Erythroblast (primary cell): ENCODE measurements at places on chromosomes 13 and 19.

- no peak for DNase-seq
These were observed 7.0 kb downstream of the SERP2 start for GRCh38 chr13:44380404-44381165.

DNA sequence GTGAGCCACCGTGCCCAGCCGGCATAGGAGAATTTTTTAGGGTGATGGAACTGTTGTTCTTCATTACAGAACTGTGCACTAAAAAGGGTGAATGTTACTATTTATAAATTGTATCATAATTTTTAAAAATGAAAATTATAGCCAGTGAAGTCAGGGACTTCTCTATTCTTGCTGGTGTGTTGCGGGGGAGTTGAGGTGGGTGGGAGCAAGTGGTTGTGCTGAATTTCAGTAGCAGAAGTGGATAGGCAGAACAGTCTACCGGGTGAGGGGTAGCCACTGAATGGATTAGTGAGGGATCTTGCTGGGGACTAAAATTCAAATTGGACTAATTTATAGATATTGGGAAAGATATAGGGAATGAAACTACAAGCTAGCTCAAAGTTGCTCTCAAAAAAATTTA is 74.0 kb downstream of the CAB39L start:
- no peak for DNase-seq

GRCh38 chr19:10338940-10339339 is 484 bp downstream of the ICAM3 start:
- DNase-seq: no peak

- no peak for DNase-seq
These were observed 151.0 kb downstream of the DPF1 start for GRCh38 chr19:38072776-38073750.

DNA sequence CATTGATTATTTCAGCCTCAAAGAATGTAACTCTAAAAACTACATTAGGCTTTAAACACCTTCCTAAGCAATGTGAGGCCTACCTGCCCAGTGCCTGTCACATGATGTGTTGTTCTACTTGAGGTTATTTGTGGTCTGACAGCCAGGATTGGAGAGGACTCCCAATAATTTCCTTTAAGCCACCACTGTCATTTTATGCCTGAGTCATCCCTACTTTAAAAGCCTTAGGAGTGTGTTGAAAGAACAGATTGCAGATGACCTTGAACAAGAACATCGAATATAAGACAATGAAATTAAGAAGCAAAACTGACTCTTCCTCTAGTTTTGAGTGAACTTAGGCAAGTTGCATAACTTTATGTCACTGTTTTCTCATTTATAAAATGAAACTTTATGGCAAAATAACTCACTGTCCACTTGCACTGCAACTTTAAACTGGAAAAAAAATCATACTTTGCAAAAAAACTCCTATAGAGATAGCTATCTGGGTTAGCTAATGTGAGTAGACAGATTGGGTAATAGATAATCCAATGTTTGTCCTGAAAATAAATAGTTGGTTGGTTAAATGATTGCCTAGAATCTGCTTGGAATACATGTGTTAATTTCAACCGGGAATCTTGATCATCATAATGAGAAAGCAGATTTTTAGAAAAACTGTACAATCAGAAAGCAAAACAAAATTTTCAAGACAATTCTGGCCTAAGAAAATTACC is 361.2 kb downstream of the SUCLA2 start:
- DNase-seq: no peak

DNA sequence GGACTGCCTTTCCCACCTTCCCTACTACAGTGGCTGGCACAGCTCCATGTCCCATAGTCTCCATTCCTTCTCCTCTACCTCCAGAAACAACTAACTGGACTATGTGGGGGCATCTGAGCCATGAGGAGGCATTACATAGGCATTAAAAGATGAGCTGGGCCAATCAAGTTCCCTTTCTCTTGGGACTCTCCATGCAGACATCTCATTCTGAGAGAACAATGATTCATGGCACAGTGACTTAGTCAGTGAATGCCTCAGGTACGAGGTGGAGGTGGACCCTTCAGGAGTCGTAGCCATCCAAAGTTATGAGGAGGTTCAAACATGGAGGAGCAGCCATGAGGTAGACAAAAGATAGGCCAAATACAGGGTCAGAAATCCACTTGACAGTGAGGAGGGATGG is 70.0 kb downstream of the GPC6 start:
- DNase-seq: no peak

GRCh38 chr19:45471931-45472562 is 4.3 kb downstream of the FOSB start:
- no peak for DNase-seq

- no peak for DNase-seq
These were observed 50.3 kb downstream of the URI1 start for GRCh38 chr19:29992233-29992867.

DNA sequence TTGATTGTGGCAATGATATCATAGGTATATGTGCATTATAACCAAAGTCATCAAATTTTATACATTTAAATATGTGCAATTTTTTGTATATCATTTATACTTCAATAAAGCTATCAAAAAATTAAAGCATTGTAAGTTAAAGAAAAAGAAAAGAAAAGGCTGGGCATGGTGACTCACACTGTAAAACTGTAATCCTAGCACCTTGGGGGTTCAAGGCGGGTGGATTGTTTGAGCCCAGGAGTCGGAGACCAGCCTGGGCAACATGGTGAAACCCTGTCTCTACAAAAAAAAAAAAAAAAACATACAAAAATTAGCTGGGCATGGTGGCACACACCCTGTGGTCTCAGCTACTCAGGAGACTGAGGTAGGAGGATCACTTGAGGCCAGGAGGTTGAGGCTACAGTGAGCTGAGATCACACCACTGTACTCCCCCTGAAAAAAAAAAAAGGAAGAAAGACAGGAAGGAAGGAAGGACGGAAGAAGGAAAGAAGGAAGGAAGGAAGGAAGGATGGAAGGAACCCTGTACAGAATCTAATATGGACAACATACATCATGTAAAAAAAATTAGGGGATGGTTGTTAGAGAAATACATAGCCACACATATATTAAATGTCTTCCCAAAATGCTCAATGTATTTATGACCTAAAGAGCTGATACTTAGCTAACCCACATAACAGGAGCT is 21.7 kb upstream of the SLC25A30 start:
- DNase-seq: no peak

DNA sequence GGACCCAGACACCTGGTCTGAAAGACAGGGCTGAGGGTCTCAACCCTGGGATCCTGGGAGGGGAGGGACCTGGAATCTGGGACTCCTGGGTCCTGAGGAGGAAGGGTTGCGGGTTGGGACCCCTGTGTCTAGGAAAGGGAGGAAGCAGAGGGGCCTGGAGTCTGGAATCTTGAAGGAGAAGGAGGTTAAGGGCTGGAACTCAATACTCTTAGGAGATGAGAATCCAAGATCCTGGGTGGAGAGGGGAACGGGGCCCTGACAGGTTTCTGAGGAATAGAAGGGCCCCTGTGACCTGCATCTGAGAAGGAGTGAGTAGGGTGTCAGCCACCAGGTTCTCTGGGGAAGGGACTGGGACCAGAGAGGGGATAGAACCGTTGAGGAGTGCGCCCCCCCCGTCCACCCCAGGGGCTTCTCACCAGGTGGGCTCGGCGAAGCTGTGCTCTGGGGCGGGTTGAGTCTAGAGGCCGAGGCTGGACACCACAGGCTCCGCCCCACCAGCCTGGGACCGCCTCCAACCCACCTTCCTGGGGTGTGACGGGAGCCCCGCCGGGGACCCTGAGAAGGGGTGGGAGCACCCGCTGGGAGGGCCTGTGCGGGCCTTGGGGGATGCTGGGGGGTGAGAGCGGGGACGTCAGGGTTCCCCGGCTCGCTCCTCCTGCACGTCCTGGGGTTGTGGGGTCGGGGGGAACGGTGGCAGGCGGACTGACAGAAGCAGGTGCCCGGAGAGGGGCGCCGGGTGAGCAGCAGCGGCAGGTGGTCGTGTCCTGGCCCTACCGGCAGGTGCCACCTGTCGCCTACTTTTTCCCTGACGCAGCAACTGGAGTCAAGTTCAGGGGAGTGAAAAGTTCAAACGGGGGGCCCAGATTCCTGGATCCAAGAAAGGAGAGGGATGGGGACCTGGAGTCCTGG is at the start of gene MAMSTR:
Gene MAMSTR, minus strand, starts transcription at position 463 of the 909 bp plus-strand sequence. CDS start 694 bp downstream, outside the sequence.
- DNase-seq: no peak

- DNase-seq: peak; percentile 7
These were observed 12.7 kb downstream of the SUGT1 start for GRCh38 chr13:52665325-52665724.

- no peak for DNase-seq
These were observed 506 bp upstream of the MRPL34 start for GRCh38 chr19:17305216-17305516.

DNA sequence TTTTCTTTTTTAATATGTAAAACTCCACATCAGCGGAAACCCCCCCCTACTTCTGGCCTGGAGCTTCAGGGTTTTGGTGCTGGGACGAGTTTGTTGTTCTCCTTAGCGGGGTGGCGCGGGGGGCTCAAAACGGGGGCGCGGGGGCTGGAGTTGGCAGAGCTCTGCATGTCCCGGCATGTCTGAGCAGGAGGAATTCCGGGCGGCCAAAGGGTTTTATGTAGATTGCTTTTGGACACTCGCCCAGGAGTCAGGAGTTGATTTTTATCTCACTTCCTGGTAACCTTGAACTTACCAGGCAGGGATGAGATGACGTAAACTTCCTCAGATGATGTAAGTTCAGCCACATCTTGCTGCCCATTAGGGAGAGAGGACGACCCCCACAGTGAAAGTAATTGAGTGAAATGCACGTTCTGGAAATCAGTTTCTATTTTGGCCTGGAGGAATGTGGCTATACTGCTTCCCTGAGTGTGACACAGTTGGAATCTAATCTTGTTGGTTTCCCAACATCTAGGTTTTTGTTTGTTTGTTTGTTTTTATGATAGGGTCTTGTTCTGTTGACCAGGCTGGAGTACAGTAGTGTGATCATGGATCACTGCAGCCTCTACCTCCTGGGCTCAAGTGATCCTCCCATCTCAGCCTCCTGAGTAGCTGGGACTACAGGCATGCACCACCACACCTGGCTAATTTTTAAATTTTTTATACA is 21.0 kb upstream of the GDF15 start:
- DNase-seq: peak; percentile 95

- no peak for DNase-seq
These were observed 802.7 kb downstream of the PCDH9 start for GRCh38 chr13:66427458-66427861.

DNA sequence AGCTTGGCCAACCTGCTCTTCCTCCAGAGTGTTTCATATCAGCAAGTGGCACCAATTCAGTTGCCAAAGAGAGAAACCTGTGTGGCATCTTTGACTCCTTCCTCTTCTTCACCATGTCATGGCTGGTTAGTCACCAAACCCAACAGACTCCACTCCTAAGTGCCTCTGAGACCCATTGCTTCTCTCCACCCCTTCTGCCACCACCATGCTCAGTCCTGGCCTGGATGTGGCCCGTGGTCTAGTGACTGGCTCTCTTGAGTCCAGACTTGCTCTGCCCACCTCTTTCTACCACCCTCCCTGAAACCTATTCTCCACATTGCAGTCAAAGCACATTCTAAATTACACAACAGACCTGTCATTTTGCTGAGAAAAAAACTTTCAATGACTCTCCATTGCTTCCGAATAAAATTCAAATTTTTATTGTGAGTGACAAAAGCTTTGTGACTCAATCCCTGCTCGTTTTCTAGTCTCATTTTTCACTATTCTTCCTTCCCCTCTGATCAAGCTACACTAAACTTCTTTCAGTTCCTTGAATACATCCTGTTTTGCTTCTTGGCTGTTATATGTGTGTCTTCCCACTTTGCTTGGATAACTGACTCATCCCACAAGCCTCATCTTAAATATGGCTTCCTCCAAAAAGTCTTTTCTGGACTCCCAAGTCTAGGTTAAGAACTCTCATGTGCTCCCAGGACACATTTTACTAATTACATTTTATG is 12.0 kb upstream of the TNFSF11 start:
- no peak for DNase-seq

GRCh38 chr13:113782472-113782871 is 23.4 kb downstream of the TMEM255B start:
- no peak for DNase-seq

DNA sequence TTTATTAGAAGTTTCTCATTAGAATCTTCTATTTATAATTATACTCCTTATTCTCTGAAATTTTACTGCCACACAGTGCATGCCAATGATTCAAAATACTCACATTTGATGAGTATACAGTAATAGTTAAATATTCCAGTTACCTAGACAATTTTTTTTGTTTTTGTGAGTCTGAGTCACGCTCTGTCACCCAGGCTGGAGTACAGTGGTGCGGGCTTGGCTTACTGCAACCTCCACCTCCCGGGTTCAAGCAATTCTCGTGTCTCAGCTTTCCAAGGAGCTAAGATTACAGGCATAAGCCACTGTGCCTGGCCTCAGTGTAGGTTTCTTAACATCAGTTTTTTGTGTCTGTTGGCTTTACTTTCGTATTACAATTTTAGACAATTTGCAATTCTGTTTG is 87.1 kb downstream of the ZNF486 start:
- no peak for DNase-seq

DNA sequence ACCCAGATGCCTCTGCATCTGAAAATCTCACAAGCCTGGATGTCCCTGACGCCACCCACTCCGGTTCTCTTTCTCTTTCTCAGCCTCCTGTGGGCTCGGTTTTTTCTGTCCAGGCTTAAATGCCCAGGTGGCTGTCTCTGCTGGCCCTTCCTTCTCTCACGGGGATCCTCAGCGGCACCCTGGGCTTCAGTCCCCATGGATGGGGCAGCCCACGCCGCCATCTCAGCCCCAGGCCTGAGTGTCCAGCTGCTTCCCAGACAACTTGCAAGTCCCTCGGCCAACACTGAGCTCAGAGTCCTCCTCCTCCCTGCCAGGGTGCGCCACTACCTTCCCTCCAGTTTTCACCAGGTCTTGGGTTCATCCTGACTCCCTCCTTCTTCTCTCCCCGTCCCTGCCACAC is 6.4 kb downstream of the FBN3 start:
- DNase-seq: no peak

DNA sequence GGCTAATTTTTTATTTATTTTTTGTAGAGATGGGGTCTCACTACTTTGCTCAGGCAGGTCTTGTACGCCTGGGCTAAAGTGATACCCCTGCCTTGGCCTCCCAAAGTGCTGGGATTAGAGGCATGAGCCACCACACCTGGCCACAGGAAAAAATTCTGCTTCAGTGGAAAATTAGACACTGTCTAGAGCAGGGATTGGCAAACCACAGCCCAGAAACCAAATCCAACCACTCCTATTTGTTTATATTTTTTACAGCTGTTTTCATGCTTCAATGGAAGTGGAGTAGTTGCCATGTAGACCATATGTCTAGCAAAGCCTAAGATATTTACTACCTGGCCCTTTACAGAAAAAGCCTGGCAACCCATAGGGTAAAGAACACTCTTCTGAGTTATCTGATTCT is 123.7 kb upstream of the MRI1 start:
- DNase-seq: no peak

GRCh38 chr13:111508902-111509509 is 188.6 kb downstream of the TEX29 start:
- no peak for DNase-seq

DNA sequence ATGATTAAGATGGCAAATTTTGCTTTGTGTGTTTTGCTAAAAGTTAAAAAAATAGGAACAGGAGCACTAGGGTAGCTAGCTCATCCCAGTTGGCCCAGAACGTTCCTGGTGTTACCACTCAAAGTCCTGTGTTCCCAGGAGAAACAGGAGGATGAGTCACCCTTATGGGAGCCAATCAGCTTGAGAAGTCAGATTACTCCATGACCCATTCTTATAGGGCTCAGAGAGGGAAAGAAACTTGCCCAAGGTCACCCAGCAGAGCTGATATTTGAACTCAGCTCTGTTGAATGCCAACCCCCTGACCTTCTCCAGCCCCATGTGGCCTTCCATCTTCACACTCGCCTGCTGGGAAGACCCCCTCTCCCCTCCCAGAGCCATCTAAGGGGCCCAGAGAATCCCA is 13.0 kb downstream of the NMRK2 start:
- DNase-seq: no peak
